D721Med (cell line): ENCODE measurements at places on chromosomes 13 and 19.

DNA sequence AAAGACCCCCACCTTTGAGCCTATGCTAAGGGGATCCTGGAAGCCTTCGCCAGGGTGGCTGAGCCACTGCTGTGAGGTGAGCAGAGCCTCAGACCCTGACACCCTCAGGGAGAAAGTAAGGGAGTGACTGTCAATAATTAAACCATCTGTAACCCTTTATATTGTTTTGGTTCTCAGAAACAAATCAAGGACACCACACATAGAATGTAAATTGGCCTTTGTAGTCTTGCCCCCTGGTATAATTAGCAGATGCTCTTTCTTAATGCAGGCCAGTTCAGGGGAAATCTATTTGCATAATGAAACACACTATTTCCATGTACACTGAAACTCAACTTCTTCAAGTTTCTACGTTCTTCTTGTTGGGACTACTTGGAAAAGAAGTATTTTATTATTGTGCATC, 127.7 kb upstream of the EDNRB start:
- DNase-seq, result no peak

- DNase-seq, result no peak
These were observed 160.7 kb downstream of the RFC3 start for GRCh38 chr13:33978653-33979052.

- DNase-seq, result no peak
These were observed 171.6 kb upstream of the RNF113B start for GRCh38 chr13:98348466-98349200.

DNA sequence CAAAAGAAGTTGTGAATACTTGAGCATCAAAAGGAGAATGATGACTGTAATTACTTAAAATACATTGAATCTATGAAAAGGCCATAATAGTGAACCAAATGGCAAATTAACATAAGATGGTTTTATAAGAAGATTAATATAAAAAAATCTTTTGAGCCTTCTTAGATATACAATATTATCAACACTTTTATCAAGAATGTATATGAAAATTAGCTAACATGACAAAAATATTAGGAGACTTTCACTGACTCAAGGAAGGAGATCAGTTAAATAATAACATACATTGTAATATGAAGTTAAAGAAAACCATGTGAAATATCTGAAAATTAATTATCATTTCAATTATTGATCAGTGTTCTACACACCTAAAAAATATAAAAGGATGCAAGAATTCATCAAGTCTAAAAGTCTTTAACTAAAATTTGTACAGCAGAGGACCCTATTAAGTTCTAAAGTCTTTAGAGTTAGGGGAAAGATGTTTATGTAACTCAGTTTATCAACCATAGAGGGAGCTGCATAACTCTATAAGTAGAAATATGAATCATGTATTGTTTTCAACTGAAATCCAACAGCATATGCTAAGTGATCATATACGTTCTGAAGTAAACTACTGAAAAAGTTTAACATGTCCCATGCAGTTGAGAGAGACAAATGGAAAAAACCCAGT, 756.1 kb upstream of the MIR17HG start:
- DNase-seq, result no peak

DNA sequence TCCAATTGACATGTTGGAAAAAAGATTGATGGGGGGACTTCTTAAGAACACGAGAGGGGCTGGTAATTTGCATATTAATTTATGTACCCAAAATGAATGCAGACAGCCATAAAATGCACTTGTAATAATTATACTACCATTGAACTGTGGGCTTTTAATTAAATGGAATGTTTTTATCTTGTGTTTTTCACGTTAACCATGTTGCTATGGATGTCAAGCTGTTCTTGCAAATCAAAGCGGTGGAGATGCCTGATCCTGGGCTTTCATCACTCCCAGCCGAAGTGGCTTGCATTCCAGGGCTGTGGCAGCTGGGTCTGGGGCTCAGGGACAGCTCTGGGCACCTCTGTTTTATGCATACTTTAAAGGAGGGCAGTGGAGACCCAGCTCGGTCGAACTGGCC, 179.4 kb upstream of the TMTC4 start:
- no peak for DNase-seq

DNA sequence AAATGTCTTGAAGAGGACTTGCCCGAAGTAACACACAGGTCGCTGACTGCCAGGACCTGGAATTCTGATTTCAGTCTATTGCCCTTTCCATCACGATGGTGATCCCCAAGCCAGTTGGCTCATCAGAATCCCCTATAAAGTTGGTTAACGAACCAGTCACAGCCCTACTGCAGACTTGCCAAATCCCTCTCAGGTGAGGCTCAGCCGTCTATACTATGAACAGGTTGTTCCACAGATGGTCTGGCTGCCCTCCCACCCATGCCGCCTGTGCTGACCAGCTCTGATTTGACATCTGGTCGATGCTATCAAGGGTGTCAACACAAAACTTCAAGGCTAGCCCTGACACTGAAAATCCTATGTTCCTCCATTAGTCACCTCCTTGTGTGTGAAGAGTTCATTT, 90.0 kb downstream of the RNASEH2B start:
- DNase-seq, result no peak

DNA sequence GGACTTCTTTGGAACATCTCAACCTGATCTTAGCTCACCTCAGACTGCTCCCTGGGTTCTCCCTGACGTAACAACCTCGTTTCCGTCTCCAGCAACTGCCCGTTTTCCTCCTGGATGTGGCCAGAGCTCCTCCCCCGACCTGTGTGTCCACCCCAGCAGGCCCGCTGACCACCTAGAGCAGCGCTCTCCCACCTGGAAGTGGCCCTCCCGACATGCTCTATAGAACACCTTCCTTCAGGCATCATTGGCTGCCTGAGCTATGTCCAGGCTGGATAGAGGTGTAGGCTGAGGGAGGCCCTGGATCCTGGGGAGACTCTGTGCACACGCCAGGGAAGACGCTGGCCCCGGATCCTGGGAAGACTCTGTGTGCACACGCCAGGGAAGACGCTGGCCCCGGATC, 81.3 kb downstream of the TEX29 start:
- DNase-seq, result no peak

GRCh38 chr13:89310943-89311672, 1639.9 kb downstream of the SLITRK5 start:
- no peak for DNase-seq

GRCh38 chr19:16537111-16537510, 5.1 kb downstream of the CHERP start:
- DNase-seq, result no peak

- DNase-seq, result no peak
These were observed 7.5 kb upstream of the LIN7B start for GRCh38 chr19:49106648-49107135.

GRCh38 chr19:50322234-50322633, 6.9 kb downstream of the KCNC3 start:
- DNase-seq, result no peak

DNA sequence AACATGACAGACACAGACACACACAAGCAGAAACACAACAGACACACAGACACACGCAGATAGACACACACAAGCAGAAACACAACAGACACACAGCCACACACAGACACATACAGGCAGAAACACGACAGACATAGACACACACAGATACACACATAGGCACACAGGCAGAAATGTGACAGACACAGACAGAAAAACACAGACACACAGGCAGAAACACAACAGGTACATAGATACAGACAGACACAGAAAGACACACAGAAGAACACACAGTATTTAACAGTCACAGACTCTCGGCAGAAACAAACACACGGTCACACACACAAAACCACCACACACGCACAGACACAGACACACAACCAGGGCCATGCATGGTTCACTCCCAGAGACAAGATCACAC, 905 bp downstream of the TBXA2R start:
- DNase-seq, result no peak

DNA sequence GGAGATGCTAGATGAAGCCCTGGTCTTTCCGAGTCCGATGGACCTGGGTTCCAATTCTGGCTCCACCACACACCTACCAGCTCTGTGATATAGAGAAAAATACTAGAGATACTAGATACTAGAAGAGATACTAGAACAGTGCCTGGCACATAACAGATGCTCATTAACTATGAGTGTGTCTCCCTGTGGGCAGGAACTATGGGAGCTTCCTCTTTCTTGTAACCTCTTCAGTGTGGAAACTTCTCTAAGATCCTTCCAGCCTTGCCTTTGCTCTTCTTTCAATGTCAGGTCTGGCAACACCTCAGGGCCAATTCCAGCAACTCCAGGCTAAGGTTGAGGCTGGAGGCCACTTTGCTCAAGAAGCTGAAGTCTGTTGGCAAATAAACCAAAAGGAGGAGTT, 143.9 kb downstream of the KATNAL1 start:
- no peak for DNase-seq

- DNase-seq, result no peak
These were observed 6.2 kb downstream of the ILF3 start for GRCh38 chr19:10660346-10660745.

DNA sequence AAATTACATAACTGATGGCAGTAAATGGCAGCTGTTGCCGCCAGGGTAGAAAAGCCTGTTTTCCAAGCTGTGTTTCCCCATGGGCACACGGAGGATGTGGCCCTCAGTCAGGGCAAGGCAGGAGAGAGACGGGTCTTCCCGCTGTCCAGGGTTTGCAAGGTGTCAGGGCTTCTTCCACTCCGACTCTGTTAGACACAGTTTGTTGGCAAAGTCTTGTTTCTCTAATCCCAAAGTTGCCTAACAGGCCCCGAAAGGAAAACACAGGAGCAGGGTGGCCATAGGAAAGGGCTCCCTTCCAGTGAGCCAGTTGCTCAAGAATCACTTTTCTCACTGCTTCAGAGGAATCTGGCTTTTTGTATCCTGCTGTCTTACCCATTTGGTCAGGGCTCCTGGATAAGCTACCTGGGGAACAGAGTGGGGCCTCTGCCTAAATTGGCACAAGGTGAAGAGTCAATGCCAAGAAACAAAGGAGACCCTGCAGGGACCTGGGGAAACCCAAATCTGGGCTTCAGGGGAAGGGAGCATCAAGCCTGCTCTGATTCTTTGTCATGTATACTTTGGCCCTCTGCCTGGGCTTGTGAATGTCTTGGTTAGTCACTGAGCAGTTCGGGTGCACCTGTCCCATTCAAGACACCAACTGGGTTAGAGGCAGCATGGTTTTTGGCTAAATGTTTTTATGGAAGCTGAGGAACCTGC, 29.0 kb upstream of the CXCL17 start:
- no peak for DNase-seq

DNA sequence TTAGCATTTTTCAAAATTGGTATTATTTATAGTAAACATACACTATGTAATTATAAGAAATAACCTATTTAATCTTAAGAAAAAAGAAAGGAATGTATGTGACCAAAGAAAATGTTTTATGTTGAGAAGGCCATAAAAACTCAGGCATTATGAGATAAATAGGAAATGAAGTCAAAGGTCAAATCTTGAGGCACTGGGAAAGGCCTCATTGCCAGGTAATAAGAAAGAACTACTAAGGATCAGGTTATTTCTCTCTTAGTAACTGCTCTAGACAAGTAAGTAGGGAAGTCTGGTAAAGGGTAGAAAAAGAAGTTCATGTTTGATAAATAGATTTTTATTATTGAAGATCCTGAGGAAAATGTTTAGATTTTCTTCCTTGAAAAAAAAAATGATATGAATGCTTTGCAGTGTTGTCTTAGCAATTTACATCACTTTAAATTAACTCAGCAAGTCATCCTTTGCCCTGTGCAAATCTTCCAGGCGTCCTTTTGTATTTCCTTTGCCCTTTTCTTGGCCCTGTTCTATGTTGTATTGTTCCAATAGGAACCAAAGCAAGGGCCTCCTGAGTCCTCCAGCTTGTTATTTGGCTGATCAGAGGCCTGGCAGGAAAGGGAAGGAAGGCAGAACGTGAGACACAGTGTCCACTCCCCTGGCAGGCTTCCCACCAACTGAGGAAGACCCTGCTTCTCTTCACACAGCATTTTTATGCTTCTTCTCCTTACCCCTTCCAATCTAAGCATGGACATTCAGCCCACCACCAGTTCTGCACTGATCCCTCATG, 260.4 kb upstream of the MIR17HG start:
- no peak for DNase-seq

DNA sequence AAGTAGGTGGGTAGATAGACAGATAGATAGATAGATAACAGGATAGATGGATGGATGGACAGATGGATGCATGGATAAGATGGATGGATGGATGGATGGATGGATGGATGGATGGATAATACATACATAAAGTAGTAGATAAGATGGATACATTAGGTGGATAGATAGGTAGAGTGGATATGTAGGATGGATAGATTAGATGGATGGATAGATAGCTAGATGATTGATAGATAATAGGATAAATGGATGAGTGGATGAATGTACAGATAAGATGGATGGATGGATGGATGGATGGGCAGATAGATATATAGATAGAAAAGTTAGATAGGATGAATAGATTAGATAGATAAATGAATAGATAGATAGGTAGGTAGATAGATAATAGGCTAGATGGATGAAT, 2.1 kb downstream of the CYP4F3 start:
- no peak for DNase-seq

- no peak for DNase-seq
These were observed 5.9 kb downstream of the NFKBIB start for GRCh38 chr19:38905620-38906019.

DNA sequence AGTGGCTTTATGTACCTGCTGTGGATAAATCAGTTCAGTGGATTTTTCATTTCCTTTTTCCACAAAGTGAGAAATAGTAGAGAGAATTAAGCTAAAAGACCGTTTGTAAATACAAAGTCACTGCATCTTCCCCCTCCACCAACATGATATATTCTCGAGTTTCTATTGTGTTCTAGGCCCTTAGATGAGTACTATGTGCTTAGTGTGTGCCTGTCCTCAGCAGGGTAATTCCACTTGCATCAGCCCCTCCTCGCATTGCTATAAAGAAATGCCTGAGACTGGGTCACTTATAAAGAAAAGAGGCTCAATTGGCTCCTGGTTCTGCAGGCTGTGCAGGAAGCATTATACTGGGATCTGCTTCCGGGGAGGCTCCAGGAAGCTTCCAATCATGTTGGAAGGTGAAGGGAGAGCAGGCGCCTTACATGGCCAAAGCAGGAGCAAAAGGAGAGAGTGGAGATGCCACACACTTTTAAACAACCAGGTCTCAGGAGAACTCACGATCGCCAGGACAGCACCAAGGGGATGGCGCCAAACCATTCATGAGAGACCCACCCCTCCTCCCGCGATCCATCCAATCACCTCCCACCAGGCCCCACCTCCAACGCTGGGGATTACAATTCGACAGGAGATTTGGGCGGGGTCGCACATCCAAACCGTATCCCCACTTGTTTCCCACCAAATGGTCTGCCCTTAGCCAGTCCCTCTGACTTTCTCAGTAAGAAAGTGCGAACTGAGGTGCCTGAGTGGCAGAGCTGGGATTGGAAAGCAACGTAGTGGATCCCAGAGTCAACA, 102.3 kb upstream of the ABCC4 start:
- DNase-seq, result no peak

DNA sequence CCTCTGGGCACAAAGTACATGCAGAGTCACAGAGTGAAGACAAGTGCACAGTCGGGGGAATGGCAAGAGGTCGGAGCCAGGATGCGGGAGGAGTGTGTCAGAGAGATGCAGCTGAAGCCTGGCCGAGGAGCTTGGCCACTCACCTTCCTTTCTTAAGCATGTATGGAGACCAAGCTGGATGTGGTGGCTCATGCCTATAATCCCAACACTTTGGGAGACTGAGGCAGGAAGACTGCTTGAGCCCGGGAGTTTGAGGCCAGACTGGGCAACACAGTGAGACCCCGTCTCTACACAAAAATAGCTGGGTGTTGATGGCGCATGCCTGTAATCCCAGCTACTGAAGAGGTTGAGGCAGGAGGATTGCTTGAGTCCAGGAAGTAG, 67.0 kb downstream of the LATS2 start:
- no peak for DNase-seq

GRCh38 chr19:5913739-5914357, at the start of gene CAPS:
Gene CAPS (plus strand): TSS chr19:5914254. CDS start chr19:5914407, 153 bp downstream.
- no peak for DNase-seq
